OCI-M1 (cell line): ENCODE measurements at places on chromosomes 11 and 22.

GRCh38 chr22:38120359-38121110 lies 10.1 kb upstream of the BAIAP2L2 start:
- DNase-seq = no peak

DNA sequence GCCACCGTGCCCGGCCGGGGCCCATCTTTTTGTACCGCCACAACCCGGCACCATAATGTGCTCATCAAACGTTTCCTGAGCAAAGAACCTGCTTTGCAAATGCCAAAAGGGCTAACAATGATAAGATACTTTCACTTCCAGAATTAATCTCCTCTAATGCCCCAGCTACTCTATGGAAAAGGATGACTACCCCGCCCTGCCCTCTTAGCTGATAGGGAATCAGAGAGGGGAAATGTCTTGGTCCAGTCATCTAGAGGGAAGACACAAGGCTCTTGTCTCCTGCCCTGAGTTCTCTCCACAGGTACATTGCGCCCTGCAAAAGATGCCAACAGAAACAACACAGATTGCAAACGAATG lies 586 bp downstream of the TTLL1 start:
- no peak for DNase-seq

- DNase-seq = no peak
Observed at GRCh38 chr11:126608658-126609057, 253.2 kb downstream of the ST3GAL4 start.

- DNase-seq = peak; percentile 86
Observed at GRCh38 chr22:20298803-20299745, 20.8 kb downstream of the DGCR6L start.

DNA sequence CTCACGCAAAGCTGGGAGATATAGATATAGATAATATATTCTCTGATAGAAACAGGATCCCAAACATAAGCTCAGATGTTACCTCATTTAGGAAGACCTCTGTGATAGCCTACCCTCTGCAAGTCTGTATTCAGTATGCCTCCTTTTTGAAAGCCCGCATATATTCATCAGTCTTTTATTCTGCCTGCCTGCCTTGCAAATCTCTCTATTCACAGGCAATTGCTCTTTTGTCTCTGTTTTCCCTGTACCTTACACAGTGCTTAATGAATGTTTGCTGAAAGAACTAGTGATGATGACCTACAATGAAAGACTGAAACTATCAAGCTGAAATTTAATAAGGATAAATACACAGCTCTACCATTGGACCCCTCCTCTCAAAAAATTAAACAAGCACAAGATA lies 18.4 kb downstream of the DEUP1 start:
- DNase-seq = no peak

DNA sequence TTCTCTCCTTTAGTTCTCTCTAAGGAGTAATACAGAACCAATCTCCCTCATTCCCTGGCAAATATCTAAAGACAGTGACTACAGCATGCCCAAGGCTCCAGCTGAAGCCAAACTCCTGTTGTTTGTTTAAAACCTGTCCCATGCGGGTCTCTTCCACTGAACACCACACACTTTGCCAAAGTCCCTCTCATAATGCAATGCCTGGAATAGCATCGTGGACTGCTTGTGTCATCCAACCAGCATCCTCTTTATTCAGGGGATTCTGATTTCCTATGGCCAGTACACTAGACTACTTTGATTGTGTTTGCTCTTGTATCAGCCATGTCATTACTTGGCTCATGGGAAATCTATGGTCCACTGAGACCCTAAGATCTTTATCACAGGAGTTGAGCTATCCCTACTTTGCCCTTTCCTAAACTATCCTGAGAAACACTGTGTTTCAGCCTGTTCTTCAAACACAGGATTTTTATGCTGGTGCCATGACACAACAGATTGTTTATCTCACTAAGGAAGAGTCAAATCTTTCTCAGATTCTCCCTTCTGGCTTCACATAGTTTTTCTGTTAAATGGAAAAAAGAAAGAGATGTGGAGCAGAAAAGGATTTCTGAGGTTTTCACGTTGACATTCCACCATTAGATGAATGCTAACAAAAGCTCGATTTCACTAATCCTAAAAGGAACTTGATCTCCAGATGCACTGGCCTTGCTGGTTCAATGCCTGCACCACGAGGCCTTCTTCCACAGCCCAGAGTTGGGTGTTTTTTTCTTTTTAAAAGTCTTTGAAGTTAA lies 15.9 kb upstream of the IRAG1 start:
- DNase-seq = no peak

DNA sequence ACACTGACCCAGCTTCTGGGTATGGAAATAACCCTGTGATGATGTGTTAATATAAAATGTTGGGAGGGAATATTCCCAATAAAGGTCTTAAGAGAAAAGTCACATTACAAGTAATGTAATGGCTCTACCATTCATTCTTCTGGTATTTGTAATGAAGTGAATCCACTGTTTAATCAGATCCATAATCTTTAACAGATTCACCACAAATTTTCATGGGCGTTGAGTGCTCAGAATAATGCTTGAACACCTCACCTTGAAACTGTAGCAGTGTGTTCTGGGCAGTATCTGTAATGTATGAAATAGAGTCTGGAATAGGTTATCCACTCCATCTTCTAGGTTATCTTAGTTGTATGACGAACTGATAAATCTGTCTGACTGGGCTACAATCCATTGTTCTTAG lies 26.6 kb upstream of the CRTAM start:
- no peak for DNase-seq

DNA sequence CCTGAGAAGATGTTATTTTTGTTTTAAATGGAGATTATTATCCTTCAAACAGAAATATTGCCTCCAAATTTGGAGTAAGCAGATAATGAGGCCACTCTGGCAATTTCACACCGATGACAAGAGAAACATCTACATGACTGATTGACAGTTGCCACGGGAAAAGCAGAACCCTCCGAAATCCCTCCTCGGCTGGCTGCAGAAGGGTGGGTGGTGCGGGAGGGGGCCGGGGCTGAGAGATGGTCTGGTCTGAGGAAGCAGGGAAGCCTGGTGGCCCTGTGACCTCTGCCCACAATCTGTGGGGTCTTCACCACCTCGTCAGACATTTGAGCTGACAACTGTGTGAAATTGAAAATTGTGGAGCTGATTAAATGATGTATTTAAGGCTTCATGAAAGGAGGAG lies 503.2 kb downstream of the MN1 start:
- peak; percentile 19 for DNase-seq

DNA sequence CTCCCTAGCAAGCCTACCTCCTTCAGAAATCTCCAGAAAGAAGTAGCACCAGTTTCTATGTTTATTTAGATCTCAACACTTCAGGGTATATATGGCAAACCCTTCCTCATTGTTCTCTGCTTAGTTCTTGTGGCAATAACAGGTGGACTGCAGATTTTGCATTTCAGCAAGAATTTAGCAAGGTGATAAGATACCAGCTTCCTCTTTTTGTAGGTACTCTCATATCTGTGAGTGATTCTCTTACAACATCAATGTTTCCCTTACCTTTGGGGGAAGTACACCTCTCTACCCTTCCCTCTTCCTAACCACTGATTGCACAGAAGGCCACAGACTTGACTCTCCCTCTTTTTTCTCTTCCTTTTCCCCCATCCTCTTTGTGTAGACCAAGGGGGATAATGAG lies 230.9 kb upstream of the SESN3 start:
- no peak for DNase-seq

GRCh38 chr11:74725701-74726100 lies 5.5 kb downstream of the CHRDL2 start:
- no peak for DNase-seq

- no peak for DNase-seq
Observed at GRCh38 chr11:65773784-65774411, 6.9 kb downstream of the AP5B1 start.

- DNase-seq = no peak
Observed at GRCh38 chr11:32781721-32782120, 12.7 kb downstream of the CCDC73 start.

DNA sequence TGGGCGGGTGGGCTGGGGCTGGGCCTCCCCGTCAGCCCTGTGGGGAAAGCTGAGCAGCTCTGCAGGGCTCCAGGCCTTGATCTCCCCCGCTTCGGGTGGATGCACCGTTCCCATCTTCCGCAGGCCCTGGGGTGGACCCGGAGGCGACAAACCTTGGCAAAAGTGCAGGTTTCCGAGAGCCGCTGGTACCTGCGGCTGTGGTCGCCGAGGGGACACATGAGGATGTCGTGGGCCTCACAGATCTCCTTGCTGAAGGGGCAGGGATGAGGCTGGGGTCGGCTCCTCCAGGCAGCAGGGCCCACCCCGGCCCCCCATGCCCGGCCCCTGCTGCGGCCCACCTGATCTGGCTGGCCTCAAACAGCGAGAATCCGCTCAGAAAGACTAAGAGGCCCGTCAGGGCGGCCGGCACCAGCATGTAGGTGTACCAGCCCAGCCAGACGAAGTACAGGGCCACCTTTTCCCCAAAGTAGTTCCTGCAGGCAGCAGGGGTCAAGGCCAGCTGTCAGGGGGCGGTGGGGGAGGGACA lies 11.8 kb downstream of the ANO9 start:
- DNase-seq = no peak
